ENCODE measurements at places on chromosomes 11 and 22.

DNA sequence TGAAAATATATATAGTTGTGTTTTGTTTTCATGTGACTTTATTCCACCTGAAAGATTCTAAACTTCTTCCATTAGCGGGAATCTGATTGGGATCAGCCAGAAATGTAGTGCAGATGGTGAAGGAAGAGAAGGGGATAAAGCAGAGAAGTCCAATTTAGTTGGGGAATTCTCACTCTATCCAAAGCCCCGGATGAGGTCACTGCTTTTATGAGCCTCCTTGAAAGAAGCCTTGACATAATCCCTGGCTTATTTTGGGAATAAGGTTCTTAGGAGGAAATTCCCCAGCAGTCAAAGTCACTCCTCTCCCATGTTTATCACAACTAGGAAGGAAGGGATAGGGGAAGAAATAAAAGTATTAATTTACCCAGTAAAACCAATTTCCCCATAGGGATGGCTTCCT lies 41.1 kb downstream of the OSBP start:
- no peak for DNase-seq

DNA sequence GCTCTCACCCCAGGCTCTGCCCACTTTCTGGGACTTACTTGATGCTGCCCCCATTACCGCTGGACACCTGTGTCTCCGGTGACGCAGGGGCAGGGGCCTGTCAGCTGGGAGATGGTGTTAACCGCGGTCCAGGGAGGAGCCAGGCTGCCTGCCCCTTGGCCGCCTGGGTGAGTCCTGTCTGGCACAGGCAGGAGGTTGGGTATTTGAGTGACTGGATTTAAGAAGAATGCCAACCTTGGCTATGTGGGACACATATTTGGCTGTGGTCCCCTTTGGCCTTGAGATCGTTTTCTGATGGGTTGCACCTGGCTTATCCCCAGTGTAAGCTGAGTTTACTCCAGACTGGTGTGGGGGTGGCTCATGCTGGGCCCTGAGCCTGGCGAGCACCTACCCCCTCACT lies 2.5 kb downstream of the MUC6 start:
- DNase-seq, result peak; percentile 11

DNA sequence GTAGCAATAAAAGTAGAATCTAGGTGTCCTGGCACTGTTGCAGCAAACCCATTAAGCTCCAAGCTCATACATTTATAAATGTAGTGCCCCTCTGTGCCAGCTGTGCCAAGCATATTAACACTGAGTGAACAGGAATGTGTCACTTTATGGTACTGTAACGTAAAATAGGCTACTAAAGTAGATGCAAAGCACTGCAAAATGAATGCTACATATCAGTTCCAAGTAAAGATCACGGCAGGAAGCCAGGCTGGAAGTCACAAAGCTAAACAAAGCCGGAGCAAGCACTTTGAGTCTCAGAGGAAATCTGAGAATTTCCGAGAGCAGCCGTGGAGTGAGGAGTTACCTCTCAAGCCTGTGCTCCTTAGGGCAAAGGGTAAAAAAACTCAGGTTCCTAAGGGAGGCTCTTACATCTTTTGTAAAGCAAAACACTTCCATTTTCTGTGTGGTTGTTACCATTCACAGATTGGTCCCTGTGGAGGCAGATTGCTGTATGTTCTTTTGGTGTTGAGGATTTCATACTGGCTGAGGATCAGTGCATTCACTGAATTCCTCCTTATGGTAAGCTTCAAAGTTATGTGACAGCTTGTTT lies 85.7 kb downstream of the WNT11 start:
- DNase-seq, result no peak

GRCh38 chr11:21774212-21774611 lies 418.7 kb upstream of the ANO5 start:
- DNase-seq, result no peak

- peak; percentile 94 for DNase-seq
These were observed 35.1 kb downstream of the RRP8 start for GRCh38 chr11:6568191-6568918.

GRCh38 chr22:25148149-25148691 lies 51.4 kb upstream of the CRYBB3 start:
- DNase-seq, result no peak

- no peak for DNase-seq
These were observed 837 bp upstream of the PLAAT5 start for GRCh38 chr11:63491636-63492372.

DNA sequence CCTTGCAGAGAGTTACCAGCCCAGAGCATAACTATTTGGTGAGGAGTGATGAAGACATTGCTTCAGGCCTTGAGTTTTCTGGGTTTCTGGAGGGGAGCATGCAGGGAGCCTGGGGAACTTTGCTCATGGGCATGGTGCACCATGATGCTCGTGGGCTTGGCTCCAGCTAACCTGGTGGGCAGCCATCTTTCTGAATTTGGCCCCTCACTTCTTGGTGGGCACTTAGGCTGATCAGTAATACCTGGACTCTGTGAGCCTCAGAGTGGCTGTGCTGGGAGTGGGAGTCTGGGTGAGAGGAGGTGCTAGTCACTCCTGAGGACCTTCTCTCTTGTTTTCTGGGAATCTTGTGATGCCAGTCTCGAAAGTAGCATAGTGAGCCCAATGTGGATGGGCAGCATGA lies 30.6 kb downstream of the AMPD3 start:
- DNase-seq, result no peak

- DNase-seq, result no peak
These were observed 107.7 kb upstream of the PLET1 start for GRCh38 chr11:112368381-112368780.

DNA sequence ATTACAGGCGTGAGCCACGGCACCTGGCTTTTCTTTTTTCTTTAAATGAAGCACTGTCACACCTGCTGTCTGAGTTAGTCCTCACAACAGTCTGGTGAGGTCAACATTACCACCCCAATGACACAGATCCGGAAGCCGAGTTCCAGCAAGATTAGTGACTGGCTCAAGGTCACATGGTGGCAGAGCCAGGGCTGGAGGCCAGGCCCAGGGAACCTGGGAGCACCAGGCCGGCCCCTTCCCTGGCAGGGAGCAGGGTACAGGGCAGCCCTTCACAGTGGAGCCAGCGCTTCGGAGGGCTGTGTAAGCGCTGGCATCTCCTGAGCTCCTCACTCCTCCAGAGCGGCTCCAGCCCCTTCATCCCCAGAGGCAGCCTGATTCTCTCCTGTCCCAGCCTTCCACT lies 118.7 kb downstream of the ST3GAL4 start:
- DNase-seq, result no peak

DNA sequence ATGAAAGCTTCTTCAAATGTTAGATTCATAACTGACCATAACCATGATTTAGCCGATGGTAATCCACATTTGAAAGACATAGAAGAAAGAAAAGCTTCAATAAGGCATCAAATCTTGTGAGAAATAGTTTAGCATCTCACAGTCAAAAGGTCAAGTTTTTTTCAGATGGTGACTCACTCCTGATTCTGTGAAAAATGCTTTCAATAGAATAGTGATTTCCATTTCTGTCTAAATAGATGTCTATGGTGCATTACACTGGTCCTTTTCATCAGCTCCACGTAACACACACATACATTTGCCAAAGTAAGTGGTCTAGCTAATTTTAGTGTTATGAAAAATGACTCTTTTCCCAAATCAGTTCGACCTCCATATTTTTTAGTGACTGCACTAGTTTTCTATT lies 139.2 kb downstream of the LRRC4C start:
- no peak for DNase-seq

- DNase-seq, result no peak
These were observed 30.4 kb downstream of the OR6Q1 start for GRCh38 chr11:58060939-58061672.

DNA sequence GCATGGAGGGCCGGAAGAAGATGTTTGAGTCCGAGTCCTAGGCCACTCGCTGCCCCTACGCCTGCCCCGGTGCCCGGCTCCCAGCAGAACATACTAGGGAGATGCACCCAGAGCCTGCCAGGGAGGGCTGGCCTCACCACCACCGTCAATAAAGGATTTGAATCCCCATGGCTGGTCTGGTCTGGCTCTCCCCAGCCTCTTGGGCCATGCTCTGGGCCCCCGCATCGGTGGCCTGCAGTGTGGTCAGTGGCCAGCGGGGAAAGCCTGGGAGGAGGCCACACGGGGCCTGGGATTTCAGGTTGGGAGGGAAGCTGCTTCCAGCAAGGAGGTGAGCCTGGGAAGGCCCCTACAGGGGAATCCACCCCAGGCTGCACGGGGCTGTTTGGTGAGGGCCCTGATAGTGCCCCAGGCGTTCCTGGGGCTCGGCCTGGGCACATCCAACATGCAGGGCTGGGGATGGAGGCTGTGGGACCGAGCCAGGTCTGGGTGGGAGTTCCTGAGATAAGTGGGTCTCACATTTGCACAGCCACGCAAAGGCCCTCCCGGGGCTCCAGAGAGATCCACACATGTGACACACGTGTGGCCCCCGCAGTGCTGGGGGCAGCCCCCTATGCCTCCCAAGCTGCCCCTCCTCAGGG lies 2.8 kb downstream of the TNNI2 start:
- DNase-seq, result no peak

- DNase-seq, result peak; percentile 2
These were observed 517 bp downstream of the HIRA start for GRCh38 chr22:19430890-19431541.

GRCh38 chr11:63761931-63762653 lies 6.5 kb downstream of the ZFTA start:
- DNase-seq, result no peak

DNA sequence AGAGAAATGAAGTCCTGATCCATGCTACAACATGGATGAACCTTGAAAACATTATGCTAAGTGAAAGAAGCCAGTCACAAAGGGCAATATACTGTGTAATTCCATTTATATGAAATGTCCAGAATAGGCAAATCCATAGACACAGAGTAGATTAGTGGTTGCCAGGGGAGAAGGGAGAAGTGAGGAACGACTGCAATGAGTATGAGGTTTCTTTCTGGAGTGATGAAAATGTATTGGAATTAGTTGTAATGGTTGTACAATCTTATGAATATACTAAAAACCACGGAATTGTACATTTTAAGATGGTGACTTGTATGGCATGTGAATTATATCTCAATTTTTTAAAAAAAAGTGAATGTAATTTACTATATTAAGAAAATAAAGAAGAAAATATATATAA lies 83.1 kb upstream of the GDPD4 start:
- no peak for DNase-seq

DNA sequence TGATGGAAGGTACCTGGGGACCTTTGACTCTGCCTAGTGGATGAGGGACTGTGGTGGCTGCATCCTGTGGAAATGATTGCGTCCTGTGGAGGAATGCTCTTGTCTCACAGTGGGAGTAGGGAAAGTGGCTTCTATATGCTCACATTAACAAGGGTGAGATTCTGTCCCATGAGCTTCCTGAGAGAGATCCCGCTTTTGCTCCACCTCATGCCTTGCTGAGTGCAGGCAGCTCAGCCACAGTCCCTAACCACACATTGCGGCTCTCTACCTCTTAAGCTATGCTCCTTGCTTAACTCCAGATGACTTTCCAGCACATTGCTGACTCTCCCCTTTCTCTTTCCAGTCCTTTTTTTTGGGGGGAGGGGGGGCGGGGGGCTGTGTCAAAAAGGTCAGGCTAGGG lies 45.0 kb downstream of the TEAD1 start:
- peak; percentile 40 for DNase-seq

GRCh38 chr22:45631841-45632238 lies 39.8 kb upstream of the ATXN10 start:
- DNase-seq, result no peak

DNA sequence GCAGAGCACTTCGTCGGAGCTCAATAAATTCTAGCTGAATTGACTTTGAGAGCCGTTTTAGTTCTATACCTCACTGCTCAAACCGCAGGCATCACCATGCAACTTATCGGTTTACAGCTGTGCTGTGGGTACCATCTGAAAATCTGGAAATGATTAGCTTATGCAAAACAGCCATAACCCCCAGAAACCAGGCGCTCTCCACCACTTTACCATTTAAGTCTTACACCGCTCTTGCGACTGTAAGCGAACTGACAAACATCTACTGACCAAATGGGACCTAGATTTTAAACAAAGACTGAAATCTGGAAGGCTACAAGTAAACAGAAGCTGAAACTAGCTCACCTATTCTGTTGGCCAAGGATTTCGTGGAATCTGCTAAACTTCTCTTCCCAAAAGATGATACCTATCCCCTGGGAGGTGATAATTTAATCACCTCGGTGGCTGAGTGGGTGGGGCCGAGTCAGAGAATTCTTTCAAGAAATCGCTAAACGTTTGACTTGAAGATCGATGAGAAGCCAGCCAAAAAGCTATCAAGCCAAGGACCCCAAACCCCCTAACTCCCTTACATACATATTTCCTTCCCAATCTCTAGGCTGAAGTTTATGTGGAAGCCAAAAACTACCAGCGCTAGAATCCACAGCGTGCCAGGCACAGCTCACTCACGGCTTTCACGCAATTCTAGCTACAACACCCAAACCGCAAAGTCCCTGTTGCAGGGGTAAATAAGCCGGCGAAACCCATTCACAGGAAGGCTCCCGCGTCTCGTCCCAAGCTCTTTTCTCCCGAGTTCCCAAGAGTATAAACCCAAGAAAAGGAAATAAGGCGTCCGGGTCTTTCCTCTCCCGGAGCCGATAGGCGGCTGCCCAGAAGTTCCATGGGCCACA lies 644 bp downstream of the SPTY2D1 start:
- DNase-seq, result no peak

- no peak for DNase-seq
These were observed 19.1 kb downstream of the LRP5 start for GRCh38 chr11:68331338-68331947.

Measured in RPMI8226 (cell line).